ENCODE measurements at places on chromosomes 13 and 19.

DNA sequence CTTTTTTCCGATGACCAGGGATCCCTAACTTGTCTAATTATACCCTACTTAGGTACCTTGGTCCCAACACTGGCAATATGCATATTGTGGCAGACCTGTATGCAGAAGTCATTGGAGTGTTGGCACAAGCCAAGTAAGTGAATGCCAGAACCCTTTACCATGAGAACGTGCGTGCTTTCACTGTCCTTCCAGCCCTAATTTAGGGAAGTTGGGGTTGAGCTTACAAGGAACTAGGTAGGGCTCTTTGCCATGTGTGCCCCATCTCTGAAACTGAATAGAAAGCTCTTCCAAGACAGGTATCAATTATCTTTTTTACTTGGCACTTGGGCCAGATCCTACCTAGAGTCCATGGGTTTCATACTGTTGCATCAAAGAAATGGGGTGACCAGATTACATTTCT is 93.2 kb downstream of the FRY start:
- DNase-seq, result no peak

DNA sequence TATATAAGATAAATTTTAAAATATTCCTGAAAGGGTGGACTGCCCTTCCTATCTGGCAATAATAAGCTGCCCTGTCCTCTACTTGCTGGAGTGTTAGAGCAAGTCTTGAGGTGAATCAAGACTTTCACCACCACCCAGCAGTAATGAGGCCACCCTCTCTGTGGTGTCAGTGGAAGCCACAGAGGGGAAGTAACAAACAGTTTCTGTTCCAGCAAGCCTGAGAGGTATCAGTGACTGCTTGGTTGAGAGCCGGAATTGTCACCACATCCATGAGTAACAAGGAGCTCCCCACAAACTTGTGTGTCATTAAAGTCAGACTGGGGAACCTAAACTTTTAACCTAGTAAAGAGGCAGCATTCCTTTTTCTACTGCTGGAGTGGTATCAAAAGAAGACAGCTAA is 532.7 kb upstream of the SPRY2 start:
- no peak for DNase-seq

GRCh38 chr13:55816976-55817601 is 1323.6 kb upstream of the PRR20A start:
- no peak for DNase-seq

- no peak for DNase-seq
Observed at GRCh38 chr19:42284591-42285341, 15.7 kb downstream of the CIC start.

- no peak for DNase-seq
Observed at GRCh38 chr19:8611391-8611876, 919 bp upstream of the ADAMTS10 start.

DNA sequence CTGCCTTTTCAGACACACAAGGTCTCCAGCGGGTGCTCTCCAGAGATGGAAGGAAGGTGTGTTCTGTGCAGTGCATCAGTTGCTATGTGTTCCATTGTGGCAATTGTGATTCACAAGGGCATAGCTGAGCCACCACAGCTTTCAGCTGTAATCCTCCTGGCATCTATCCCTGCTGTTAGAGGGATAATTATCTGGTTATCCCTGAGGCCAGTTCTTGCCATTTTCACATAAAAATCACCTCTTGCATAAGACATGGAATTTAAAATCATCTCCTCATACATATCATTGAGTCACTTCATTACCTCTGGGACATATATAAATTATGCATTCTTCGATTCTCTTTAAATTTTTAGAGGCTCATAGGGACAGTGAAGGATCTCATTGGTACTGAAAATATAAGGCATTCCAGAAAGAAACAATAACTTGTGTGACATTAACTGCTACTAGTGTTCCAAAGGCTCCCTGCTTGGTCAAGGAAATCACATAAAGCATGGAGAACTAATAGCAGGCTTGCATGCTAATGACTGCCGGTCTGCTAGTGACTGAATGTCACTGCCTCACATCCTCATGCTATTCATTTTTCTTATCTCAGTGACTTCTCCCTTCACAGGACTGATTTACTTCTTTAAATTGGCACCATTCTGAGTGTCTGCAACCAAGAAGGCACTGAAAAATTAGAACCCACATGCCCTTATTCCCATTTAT is 214.0 kb downstream of the ENOX1 start:
- no peak for DNase-seq

GRCh38 chr13:23609414-23609760 is 39.2 kb downstream of the TNFRSF19 start:
- no peak for DNase-seq

DNA sequence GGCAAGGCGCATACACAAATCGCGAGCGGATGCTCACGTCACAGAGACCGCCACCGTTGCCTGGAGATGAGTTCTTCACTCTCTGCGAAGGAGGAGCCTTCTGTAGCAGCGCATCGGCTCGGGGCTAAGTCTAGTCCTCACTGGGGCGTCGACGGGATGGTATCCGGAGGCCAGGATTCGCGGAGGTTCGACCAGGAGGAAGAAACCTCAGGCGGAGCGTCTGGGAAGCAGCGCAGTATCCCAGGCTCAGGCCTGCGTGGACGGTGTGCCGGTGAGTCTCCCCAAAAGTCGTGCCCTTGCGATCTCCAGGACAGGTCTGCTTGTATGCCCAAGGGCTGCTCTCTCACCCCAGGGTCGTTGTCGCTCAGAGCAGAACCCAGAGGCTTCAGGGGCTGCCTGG is 40.4 kb downstream of the ZNF146 start:
- no peak for DNase-seq

DNA sequence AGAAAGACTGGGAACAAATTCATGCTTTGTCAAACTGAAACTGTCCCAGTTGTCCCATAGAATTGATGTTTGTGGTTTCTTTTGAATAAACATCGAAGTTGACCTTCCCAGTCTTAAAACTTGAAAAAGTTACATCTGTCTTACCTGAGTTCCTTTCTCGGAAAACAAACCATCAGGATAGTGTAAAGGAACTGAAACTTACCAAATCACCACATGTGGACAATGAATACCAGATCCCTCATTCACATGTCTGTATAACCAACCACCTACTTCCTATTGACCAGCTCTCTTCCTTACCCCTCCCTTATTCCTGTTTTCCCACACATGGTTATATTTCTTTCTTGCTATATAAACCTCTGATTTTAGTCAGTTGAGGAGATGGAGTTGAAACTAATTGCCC is 791.7 kb upstream of the PCDH20 start:
- no peak for DNase-seq

GRCh38 chr19:58037927-58038687 is 4.3 kb downstream of the ZSCAN1 start:
- no peak for DNase-seq

DNA sequence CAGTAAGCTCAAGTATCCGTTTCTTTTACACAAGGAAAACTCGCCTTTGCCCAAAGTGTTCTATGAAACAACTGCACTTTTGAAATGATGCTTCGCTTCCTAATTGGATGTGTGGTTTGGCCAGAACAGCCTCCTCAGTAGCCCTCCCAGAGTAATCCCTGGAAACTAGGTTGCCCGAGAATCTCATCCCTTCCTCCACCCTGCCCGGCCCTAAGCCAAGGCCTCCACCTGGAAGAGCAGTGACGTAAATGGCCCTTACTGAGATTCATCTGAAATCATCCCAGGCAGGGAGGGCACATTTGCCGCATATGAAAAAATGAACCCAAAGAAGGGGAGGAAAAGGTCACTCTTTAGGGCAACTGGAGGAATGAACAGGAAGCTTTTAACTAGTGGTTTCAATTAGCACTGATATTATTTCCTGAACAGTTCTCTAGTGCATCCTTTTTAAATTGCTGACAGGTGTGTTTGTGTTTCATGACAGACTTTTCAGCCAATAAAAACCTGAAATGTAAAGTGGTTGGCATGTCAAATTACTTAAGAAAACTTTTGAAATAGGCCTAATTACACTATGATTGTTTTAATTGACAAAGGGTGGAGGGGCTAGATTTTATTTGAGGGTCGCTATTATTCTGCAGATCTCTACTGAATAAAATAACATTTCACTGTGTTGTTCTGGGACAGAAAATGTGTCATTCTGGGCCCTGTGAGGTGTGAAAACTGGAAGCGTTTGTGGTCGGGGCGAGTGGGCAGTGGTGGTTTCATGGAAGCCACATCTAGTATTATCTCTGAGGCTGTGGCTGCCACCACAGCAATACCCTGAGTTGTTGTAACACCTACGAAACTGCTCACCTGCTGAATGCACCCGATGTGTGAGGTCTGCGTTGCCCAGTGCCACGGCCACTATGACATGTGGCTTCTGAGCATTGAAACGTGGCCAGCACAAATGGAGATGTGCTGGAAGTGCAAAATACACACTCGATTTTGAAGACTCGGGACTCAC is 112.1 kb downstream of the ZIC5 start:
- no peak for DNase-seq

DNA sequence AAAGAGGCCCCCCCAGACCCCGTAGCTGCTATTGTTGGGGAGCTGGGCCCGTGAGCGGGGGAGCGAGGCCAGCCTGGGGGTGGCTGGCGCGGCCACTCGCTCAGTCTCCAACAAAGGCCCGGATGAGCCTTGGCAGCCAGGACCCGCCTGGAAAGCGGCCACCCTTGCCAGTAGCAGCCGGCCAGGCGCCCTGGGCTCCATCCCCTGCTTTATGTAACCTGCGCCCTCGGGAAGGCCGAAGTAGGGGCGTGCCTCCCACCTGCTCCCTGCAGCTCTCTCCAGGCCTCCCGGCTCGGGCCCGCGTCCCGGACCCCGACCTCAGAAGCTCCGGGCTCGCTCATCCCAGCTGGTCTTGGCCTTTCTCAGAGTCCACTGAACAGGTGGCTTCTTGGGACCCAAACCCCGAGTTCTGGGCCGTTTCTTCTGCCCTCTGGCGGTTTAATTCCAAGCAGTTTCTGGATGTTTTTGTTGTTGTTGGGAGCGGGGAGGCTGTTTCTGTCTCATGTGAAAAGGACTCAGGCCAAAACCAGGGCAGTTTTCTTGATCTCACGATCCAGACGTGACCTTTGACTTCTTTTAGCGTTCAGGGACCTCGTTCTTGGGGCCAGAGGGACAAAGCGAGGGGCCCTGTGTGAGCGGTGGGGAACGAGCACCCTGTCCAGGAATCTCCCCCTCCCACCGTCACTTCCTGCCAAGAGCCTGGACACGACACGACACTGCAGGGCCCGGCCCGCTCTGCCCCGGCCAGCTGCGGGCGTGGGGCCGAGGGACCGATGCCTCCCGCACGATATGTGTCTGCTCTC is 1.2 kb downstream of the CDC34 start:
- DNase-seq, result no peak

DNA sequence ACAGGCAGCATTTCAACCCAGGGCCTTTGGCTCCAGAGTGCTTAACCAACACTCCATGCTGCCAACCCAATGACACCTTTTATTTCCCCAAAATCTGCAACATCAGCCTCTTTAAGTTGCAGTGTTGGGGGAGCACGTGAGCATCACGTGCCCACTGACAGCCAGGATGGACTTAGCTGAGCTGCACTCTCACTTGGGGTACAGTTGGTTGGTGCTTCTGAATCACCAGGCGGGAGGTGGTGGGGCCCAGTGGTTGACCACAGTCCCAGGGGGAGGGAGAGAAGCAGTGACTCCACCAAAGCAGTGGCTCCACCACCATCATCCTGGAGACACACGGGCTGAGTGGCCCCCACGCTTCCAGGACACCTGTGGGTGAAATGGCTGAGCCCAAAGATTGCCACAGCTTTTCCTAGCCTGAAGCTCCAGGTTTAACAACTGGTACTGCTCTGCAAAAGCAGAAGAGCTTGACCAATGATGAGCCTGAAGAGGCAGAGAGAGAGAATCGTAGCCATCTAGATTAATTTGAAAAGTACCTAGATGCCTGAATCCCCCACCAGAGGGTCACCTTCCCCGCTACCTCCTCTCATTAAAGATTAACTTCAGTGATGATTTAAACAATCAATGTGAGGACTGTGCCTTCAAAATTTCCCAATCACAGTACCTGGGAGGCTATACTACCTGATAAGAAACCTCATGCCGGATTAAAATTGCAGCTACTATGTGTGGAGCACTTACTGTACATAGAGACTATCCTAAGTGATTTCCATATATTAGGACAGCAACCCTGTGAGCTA is 193.8 kb downstream of the FOXO1 start:
- DNase-seq, result no peak

GRCh38 chr13:102854675-102855074 is 8.8 kb downstream of the ERCC5 start:
- no peak for DNase-seq

DNA sequence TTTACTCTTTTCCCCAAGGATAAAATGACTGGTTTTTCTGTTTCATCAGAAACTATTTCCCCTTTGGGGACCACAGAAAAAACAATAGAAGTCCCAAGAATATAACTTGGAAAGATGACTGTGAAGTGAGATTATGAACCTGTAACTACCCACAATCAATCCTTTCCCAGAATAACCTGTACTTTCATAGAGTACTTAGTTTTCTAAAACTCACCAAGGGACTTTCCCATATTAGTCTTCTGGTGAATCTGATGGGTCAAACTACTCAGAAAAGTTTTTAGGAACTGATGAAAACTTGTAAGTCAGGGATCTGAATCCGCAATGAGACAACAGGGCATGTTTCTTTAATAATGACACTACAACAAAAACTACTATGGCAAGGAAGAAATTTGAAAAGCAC is 62.6 kb downstream of the STK24 start:
- DNase-seq, result no peak

- DNase-seq, result no peak
Observed at GRCh38 chr19:18684642-18684993, 1.1 kb downstream of the CRTC1 start.

GRCh38 chr19:15869109-15869555 is 28.7 kb downstream of the CYP4F2 start:
- DNase-seq, result no peak

DNA sequence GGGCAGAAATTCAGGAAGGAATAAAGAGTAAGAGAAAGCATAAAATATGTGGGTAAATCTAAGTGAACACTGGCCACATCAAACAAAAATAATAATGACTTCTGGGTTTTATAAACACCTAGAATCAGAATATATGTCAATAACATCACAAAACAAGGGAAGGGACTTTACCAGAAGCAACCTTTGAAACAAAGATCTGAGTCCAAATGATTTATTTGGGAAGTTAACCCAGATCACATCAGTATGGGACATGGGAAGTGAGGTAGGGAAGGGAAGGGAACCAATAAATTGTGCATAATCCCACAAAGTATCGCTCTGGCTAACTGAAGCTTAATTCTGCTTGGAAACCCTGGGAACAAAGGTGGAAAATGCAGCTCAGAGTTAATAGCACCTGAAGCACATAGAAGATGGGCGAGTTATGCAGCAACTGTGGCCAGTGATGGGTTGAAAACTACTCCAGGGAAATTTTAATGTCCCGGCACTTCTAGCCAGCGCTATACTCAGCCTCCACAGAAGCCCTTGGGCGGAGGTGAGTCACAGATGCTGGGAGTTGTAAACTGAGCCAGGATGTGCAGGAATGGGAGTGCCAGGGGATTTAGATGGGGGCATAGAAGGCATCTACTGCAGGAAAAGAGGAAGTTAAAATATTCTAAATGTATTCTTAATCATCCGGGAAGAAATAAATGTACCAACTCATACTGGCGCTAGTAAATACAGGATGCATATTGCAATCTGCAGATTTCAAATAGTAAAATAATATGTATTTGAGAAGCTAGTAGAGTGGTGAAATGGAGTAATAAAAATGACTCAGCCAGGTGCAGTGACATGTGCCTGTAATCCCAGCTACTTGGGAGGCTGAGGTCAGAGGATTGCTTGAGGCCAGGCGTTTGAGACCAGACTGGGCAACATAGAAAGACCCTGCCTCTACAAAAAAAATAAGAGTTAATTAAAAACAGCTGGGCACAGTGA is 34.2 kb upstream of the CEBPG start:
- no peak for DNase-seq

- no peak for DNase-seq
Observed at GRCh38 chr13:29270271-29270985, 325.1 kb downstream of the SLC7A1 start.
